Tongue (tissue), 3 donors: ENCODE measurements at places on chromosomes 3 and 15. TPM values are rescaled to one million over a fixed set of nuclear protein-coding genes. Genes with fewer than 3 reads are reported as not detected.

DNA sequence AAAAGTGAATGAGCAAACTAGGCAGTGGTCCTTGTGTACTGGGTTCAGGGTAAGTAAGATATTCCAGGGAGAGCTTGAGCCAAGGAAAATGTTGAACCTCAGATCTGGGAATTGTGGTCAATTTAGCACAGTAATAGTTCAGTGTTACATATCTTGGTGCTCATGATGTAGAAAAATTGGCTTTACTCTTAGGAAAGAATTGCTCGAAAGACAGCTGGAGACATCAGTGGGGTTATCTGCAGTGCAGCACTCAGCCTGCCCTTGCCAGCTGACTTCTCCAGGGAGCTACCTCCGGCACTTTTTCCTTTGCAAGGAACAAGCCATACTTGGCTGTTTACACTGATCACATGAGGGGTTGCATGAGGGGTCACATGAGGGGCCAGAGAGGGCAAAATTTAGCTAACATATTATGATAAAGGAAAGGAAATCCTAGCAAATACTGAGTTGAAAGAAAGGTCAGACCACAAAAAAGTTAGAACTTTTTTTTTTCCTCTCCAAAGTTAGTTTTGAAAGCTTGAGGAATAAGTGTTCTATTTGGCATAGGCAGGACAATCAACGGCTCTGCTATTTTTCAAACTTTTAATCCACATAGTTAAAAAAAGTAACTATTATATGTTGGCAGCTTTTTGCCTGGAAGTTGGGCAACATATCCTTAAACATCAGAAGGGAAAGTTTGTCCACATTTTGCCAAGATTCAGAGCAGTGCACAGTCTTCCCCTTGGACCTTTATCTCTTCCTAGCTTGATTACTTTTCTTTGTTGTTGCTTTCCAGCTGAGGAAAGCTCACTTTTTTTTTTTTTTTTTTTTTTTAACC, 92.4 kb downstream of the COL6A6 start:
- peak; percentile 90 for DNase-seq

DNA sequence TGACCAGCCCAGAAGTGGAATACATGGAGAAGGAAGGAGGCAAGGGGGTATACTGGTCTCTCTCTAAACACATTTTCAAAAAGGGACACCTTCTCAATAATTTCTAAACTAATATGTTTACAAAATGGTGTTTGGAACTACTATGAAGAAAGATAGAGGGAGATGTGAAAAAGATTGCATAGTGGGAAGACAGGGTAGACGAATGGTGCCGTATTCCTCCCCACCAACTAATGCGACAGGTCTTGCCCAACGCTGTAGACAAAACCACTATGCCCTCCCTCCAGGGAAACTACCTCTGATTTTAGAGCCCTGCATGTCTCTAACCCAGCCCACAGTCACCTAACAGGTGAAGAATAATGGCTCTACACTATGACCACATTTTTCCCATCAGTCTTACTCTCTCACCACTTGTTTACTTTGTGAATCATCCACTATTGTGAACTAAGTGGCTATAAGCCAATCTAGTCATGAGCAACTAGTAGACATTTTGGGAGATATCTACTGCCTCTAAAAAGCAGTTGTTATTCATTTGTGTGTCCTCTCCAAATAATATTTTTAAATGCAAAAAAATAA, 108.2 kb upstream of the UBE2E2 start:
- no peak for DNase-seq

GRCh38 chr3:53180305-53181023, 19.5 kb downstream of the PRKCD start:
- no peak for DNase-seq

Gene HTR3E
- not detected for total RNA-seq

DNA sequence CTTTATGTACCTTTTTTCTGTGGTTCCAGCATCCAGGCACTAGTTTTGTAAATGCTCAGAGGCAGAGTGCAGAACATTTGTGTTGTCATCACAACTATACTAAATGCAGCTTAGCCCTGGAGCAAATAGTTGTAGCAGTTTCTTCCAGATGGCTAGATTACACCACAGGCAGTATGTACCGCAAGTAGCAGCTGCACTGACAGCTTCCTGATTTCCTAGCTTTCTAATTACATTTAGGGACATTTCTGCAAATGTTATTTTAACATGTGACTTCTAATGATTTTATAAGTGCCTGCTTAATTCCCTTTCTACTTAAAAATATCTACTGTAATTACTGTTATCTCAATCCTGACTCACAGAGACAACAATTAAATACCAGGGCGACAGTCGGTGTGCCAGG, 106.5 kb downstream of the NR2E3 start:
- DNase-seq = no peak

Gene PPP1R14D
- not detected for total RNA-seq

DNA sequence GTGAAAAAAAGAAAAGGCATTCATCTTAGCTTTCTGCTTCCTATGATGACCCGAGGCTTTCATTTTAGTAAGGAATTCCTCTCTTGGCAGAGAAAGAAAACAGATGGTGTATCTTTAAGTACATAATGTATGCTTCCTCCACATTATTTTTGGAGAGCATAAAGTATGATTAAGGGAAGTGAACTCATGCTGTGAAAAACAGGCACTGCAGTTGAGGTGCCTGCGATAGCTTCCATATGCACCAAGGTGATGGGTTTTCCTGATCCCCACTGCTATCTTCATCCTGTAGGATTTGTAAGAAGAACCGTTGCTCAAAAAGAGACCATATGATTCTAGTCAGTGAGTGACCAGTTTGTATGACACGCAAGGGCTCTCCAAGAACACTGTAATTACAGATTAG, 411.5 kb upstream of the MCTP2 start:
- peak; percentile 74 for DNase-seq

DNA sequence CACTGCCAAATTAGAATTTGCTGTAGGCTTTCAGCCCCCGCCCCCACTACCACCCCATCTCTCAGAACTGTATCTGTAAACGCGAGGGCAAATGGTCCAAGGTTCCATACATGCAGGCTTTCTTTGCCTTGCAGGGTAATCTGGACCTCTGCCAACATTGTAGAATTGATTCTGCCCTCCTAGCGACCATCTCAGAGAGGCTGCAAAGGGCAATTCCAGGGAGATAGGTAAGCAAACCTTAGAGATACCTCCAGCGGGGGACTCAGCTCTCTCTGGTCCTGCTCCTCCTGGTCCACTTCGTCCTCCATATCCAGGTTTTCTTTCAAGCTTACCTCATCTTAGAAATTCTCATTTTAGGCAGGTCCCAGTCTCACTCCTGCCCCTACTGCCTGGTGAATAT, 64.4 kb downstream of the SLMAP start:
- no peak for DNase-seq

Gene FBXW12
- not detected for total RNA-seq

GRCh38 chr3:114659109-114660061, 365.6 kb downstream of the TIGIT start:
- no peak for DNase-seq

- DNase-seq = no peak
Measured at GRCh38 chr3:133883641-133884040, 12.0 kb downstream of the RAB6B start.

Gene SPATA12
- not detected for total RNA-seq

Gene CD200R1
- total RNA-seq = 4.6 TPM

Gene TMC3
- total RNA-seq = not detected

GRCh38 chr3:79516795-79517194, 251.0 kb downstream of the ROBO1 start:
- no peak for DNase-seq

GRCh38 chr3:198080521-198081384, 120.7 kb downstream of the LMLN start:
- peak; percentile 74 for DNase-seq

GRCh38 chr15:70494852-70495571, 268.3 kb downstream of the UACA start:
- DNase-seq = peak; percentile 68

Gene CEP19
- 2.6 TPM for total RNA-seq

DNA sequence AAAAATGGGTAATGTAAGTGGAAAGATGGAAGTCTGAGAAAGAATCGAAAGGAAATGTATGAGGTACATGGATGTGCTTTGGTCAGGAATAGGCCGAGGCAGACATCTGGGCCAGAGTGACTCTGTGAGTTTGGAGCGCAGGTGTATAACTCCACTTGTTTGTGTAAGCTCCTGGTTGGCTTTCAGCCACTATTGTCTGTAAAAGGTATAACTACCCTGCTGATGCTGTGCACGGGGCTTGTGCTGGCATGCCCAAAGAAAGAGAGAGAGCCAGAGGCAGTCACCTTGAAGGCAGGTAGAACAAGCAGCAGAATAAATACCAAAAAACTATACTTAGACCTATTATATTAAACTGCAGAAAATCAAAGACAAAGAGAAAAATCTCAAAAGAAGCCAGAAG, 32.7 kb upstream of the CD96 start:
- no peak for DNase-seq

DNA sequence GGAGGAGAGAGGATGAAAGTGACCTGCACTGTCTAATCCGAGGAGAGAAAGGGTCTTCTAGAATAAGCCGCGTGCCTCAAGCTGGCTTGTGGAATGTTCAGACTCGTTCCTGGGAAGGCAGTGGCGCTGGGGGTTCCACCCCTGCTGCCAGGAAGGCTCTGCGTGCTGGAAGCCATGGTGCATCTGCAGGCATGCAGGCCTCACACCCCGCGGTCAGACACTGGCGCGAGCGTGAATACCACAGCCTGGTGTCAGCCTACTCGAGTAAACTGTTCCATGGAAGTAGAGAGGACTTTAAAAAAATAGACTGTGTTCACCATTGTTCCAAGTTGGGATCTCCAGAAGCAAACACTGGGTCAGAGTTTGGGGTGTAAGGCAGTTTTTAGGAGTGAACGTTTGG, 25.9 kb upstream of the GABRG3 start:
- no peak for DNase-seq

GRCh38 chr15:48336940-48337339, 5.7 kb downstream of the DUT start:
- peak; percentile 38 for DNase-seq

GRCh38 chr15:20358066-20358778, 183.4 kb downstream of the GOLGA6L6 start:
- no peak for DNase-seq

GRCh38 chr15:100190675-100191074, 151.1 kb downstream of the ADAMTS17 start:
- DNase-seq = no peak

GRCh38 chr15:78324144-78324543, 16.0 kb upstream of the CRABP1 start:
- DNase-seq = no peak

DNA sequence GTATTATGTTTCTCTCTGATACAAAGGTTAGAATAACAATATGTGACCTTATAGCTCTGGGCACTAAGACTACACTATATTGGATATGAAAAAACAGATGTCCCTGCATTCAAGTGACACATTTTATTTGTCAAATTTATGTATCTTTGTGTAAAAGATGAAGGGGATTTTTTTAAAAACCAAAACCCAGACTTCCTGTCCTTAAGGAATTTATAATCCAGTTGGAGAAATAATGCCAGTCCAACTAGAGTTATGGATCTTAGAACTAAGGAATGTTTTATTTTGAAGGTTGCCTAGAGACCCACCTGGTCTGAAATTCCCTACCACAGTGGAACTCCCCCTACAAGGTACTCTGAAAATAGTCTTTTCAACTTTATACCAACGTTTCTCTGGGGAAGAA, 33.3 kb upstream of the PIK3CB start:
- DNase-seq = no peak

DNA sequence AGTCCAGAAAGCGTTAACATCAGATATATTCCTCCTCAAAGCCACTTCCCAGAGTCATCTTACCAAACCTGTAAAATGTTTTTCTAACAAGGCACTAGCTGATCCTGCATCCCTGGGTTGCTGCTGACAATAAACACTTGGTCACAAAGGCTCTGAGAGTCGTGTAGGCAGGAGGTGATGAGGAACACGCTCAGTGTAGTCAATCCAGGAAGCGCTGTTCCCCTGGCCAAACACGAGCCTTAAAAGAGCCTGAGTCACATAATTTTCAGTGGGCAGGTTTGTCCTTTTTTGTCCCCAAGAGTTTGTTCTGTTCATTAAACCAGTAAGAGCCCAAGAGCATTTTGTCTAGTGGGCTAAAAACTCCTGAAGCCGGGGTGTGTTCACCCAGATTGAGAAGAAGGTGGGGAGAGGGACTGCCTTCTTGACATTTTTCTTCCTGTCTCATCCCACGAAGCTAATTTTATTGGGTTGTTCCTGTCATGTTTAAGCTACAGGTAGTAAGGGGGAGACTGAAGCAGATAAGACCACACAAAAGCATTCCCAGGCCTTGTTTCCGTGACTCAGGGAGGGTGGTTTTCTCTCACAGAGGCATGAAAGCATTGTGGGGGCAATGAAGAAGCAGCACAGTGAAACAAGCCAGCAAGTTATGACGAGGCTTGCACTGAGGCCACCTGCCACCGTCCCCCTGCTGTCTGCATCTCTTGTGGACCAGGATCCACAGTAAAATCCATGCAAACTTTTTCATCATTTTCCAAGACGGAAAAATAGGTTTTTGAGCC, 73.7 kb downstream of the FOXB1 start:
- no peak for DNase-seq

DNA sequence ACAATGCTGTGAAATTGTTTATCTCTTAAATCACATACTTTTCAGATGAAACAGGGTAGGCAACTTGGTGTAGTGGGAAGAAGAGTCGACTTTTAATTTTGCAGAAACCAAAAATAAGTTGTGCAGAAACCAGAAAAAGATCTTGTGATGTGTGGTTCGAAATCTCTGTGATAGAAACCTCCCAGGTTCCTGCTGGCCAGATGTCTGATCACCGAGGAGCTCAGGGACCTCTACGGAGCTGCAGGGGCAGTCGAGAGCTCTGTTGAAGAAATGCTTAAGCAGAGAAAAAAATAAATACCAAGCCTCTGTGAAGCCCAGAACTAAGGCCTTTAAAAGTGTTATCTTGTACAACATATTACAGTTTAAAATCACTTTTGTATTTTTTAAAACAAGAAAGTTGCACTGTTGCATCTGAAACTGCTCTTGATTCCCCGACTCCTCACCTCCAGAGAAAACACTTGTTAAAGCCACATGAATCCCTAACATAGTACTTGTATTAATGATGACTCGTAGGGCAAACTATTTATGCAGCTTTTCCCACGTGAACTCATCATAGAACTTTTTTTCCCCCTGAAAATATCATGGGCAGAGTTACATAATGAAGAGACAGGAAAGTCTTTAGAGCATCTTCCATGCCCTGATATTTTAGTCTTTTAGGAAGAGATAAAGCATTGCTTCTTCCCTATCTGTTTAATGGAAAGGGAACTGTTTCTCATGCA, 51.3 kb downstream of the CCK start:
- DNase-seq = no peak
